Melanocyte of skin (primary cell): ENCODE measurements at places on chromosomes 1 and 21. TPM values are rescaled to one million over a fixed set of nuclear protein-coding genes. Genes with fewer than 3 reads are reported as not detected.

Gene STIL
- total RNA-seq = 26.4 and 28.3 TPM in 2 replicates

Gene CTTNBP2NL
- total RNA-seq = 11.7 and 13.7 TPM in 2 replicates

Gene G0S2
- not detected in 2 replicates for total RNA-seq

Gene ACTN2
- total RNA-seq = 0.33 and 2.2 TPM in 2 replicates

Gene MAN1C1
- total RNA-seq = 4.5 and 5.8 TPM in 2 replicates

Gene GUCA2B
- not detected in 2 replicates for total RNA-seq

Gene FCRL1
- under 0.01 TPM in 1 of 2 replicates, not detected in the other for total RNA-seq

Gene LRRC39
- total RNA-seq = 0.33 and 0.46 TPM in 2 replicates

Gene KCNJ15
- total RNA-seq = 0.31 TPM in 1 of 2 replicates, not detected in the other
